ENCODE measurements at places on chromosomes 12 and 14. TPM values are rescaled to one million over a fixed set of nuclear protein-coding genes. Genes with fewer than 3 reads are reported as not detected.

The USP15 gene
- 50.2 TPM for total RNA-seq

The SYNDIG1L gene
- not detected for total RNA-seq

The GPRC5A gene
- total RNA-seq: 2.9 TPM

The NRXN3 gene
- total RNA-seq: 143 TPM

The ATF7IP gene
- total RNA-seq: 38.2 TPM

The ASPG gene
- not detected for total RNA-seq

The HOTAIR gene
- total RNA-seq: not detected

The KRT2 gene
- not detected for total RNA-seq

The PMCH gene
- not detected for total RNA-seq

The PRICKLE1 gene
- 23.9 TPM for total RNA-seq

The DLGAP5 gene
- total RNA-seq: not detected

The CCDC196 gene
- not detected for total RNA-seq

GRCh38 chr12:107610021-107610859, 75.4 kb upstream of the PWP1 start:
- DNase-seq: no peak

DNA sequence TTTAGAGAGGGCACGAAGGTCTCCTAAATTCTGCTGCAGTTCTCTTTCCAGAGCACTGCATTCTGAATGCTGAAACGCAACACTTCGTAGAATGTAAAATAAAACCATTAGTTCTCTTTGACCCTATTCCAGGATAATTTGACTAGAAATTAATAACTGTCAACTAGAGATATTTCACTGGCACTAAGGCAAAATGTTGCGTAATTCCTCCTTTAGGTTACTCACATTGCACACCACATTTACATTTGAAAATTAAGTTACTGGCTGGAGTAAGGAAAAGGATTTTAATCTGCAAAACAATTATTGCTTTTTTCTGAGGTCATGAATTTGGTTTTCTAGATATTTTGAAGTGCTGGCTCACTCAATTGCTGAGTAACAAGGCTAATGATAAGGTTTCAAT, 58.0 kb upstream of the TRHDE start:
- DNase-seq: no peak

GRCh38 chr12:53950789-53951576, 3.7 kb upstream of the HOXC12 start:
- no peak for DNase-seq

DNA sequence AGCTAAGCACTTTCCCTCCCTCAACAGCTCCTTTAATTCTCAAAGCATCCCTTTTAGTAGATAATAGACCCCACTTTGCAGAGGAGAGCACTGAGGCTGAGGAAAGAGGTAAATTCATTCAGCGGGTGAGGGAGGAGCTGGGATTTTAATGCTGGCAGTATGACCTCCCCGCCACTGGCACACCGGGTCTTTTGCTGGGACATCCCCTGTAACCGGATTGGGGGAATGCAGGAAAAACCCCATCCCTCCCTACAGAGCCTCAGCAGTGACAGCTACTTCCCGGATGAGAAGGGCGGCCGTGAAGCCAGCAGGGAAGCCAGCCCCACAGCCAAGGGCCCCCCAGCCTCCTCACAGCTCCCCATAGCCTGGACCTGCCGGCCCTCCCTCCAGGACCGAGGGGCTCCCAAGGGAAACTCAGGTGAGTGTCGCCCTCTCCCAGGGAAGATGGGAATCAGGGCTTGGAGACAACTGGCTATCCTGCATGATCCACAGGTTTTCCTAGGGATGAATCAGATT, 12.1 kb downstream of the ZBTB39 start:
- DNase-seq: peak; percentile 81

DNA sequence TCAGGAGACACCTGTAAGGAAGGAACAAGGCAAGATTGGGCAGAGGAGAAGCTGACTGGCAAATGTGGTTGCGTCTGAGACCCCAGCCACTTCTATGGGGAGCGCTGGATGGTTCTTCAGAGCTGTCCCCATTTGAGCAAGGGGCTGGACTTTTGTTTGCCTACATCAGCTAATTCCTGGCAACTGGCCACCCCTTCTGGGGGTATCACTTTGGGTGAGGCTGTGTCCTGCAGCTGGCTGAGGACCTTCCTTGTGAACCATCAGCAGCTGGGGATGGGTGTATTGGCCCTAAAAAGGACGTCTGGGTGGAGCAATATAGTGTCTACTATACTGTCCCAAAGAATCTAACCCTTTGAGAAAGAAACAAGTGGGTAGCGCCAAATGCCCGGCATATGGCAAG, 23.6 kb downstream of the PPFIBP1 start:
- DNase-seq: no peak

DNA sequence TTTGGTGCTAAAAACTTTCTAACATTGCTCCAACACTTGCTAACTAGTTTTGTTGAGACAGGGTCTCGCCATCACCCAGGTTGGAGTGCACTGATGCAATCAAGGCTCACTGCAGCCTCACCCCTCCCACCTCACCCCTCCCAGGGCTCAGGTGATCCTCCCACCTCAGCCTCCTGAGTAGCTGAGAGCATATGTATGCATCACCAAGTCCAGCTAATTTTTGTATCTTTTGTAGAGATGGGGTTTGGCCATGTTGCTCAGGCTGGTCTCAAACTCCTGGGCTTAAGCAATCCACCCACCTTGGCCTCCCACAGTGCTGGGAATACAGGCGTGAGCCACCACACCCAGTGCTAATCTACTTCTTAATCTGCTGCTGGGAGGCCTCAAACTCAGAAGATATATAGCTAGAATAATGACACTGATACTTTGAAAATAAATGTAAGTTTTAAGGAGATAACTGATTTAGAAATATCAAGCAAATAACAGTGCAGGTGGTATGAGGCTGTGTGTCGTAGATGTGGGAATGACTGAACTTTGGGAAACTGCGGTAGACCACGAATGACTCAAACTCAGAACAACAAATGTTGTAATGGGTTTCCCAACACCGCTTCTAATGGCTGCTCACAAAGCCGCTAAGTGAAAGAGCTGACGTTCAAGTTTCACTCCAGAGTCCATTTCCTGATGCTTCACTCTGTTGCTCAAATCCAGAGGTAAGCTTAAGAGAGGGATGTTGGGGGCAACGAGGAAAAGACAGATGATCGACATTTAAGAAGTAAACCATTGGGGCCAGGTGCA, 10.0 kb downstream of the TMCC3 start:
- no peak for DNase-seq

DNA sequence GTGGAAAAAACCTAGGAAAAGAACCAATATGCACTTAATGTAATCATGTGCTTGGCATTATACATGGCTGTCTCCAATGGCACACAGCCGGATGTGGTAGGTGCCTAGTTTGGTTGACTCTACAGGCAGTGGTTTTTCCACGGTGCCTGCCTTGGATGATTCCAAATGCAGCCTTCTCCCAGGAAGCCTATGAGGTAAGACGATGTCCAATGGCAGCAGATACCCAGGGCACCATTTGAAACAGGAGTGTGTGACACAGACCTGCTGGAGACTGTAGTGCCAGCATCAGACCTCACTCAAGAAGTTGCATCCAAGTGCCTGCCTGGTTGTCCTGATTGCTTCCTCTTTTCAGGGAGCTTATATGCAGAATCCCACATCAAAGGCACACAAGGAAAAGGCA, 88.0 kb upstream of the VASH1 start:
- peak; percentile 85 for DNase-seq

GRCh38 chr12:6533653-6533922, 729 bp upstream of the GAPDH start:
- DNase-seq: peak; percentile 95

- DNase-seq: no peak
These were observed 96.2 kb downstream of the SEC23A start for GRCh38 chr14:39006721-39007410.

- no peak for DNase-seq
These were observed 96.6 kb upstream of the FERMT2 start for GRCh38 chr14:53047307-53048069.

DNA sequence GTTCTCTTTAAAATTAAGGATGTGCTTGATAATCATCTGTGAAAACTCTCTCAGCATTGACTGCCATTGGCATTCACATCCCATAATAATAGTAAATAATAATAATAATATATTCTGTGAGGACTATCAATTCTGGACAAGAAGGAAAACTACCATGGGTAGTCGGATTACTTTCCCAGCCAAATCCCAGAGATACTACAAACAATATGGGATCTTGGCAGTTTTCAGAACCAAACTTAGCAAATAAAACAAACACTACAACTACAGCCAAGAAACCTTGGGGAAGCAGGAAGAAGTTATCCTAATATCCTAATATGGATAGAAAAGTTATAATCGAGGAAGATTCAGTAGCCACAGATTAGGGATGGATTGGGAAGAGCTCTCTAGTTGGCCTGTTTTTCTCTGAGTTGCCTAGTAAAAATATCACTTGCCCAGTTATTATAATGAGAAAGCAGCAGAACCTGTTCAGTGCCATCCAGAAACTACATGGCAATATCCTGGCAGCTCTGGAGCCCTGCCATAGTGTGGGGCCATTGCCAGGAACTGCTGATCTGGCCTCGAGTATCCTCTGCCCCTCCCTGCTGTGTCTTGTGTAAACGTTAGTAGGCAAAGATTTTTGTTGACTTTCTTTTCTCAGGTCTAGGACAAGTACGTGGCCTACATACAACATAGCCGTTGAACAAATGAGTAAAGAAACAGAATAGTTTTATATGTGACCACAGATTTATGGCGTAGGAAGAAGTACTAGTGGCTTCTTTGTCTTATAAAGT, 193.5 kb downstream of the SLC2A13 start:
- no peak for DNase-seq

GRCh38 chr14:85619851-85620250, 89.9 kb downstream of the FLRT2 start:
- DNase-seq: no peak

GRCh38 chr14:90434370-90435020, 37.7 kb downstream of the CALM1 start:
- DNase-seq: no peak

GRCh38 chr12:32698285-32698684, 19.2 kb downstream of the DNM1L start:
- DNase-seq: no peak

GRCh38 chr12:114888448-114888847, 204.5 kb upstream of the TBX3 start:
- DNase-seq: no peak
